ENCODE measurements at places on chromosomes 4 and X.

DNA sequence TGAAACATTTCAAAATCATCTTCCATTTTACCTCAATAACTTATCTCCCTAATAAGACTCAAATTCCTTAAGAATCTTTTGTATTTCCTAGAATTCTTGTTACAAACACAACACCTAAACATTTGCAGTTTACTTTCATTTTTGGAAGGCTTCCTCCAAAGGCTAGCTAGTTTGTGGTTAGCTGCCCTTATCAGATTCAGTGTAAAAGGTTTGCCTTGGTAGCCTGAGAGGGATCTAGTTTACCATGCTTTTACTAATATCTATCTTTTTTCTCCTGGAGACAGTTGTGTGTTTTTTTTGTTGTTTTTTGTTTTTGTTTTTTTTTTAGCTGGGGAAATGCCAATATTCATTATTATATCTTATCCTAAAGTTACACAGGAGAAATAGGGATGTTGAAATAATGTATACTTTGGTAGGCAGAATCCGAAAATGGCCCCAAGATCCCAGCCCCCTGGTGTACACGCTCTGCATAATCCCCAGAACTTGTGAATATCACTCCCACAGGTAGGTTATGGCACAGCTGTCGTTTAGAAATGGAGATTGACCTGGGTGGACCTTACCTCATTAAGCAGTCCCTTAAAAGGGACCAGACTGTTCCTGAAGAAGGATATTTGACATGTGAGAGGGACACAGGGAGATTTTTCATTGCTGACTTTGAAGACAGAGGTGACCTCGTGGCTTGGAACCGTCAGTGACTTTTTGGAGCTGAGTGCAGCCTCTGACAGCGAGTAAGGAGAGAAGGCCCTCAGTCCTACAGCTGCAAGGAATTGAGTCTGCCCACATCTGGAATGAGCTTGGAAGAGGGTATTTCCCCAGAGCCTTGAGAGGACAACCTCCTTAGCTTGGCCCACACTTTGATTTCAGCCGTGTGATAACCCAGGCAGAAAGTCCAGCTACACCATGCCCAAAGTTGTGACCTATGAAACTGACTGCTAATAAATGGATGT, 33.4 kb downstream of the SEPTIN11 start:
- no peak for DNase-seq

GRCh38 chrX:48533165-48533564, 6.3 kb upstream of the TBC1D25 start:
- no peak for DNase-seq

- DNase-seq = no peak
Observed at GRCh38 chr4:126533146-126533805, 1099.5 kb upstream of the INTU start.

DNA sequence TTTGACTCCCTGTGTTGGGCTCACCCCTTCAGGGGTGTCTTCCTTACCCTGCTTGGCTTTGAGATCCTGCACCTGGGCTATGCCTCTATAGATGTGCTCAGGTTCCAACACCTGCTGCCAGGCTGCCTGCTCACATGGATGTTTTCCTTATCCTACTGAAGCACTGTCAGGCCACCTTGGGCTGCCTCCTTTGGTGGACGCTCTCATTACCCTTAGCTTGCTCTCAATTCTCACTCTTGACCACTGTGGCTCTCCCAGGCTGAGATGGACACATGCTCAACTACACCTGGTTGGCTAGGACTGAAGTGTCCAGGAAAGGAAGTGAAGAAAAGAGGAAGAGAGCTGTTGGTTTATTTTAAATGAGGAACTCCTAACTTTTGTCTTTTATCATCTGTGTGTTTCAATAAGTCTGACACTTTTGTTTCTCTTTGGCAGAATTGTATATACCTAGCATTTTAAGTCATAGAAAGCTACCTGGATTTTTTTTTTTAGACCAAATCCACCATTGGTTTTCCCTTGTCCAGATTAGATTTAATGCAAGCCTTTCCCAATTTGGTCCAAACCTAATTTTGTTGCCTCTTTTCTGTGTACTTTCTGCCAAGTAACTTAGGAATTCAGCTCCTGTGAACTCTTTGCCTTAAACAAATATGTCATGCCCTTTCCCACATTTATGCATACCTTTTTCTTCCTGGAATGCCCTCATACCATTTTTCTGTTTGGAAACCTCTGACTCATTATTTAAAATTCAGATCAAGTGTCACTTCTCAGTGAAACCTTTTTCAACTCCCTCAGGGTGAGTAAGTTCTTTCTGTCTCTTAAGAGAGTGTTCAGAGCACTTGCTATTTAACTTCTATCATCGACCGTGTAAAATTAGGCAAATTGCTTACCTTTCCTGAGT, 175.8 kb downstream of the GC start:
- no peak for DNase-seq

DNA sequence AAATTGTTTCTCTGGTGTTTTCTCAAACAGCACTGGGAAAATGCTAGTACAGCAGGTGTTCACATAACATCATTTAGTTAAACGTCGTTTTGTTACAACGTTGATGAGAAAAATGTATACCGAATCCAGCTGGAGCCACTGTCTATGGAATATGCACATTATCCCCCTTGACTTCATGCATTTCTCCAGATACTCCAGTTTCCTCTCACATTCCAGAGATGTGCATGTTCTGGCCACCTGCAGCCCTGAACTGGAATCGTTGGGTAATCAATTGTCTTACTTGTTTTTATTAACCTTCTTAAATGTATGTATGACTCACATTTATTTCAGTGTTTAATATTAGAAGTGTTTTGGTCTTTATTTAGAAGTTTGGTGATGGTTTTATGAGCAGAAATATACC, 18.4 kb upstream of the ODAM start:
- no peak for DNase-seq

GRCh38 chrX:91080822-91081221, 353.8 kb upstream of the PABPC5 start:
- DNase-seq = no peak

All from activated CD8-positive, alpha-beta memory T cell treated with anti-CD3 and anti-CD28 coated beads for 4 hours (primary cell).